AML-193 (cell line): ENCODE measurements at places on chromosomes 7 and 10.

- DNase-seq: no peak
These were observed 120.1 kb downstream of the NEURL1 start for GRCh38 chr10:103613616-103614015.

GRCh38 chr7:129271500-129272355 lies 46.9 kb downstream of the AHCYL2 start:
- DNase-seq: peak; percentile 82

DNA sequence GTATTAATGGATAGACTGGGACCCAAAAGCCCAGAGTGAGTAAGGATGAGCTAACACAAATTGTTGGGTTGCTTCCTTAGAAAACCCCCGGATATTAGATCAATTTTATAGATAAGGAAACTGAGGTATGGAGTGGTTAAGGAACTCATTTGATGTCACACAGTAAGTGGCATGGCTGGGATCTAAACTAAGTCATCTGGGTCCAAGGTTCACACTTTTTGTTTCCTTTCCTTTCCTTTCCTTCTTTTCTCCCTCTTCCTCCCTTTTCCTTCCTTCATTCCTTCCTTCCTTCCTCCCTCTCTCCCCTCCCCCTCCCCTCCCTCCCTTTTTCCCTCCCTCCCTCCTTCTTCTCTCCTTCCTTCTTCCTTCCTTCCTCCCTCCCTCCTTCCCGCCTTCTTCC lies 469.5 kb downstream of the TYW1 start:
- no peak for DNase-seq

GRCh38 chr7:137916564-137916963 lies 69.8 kb upstream of the DGKI start:
- DNase-seq: no peak

GRCh38 chr10:86375204-86375603 lies 8.6 kb upstream of the GRID1 start:
- no peak for DNase-seq

DNA sequence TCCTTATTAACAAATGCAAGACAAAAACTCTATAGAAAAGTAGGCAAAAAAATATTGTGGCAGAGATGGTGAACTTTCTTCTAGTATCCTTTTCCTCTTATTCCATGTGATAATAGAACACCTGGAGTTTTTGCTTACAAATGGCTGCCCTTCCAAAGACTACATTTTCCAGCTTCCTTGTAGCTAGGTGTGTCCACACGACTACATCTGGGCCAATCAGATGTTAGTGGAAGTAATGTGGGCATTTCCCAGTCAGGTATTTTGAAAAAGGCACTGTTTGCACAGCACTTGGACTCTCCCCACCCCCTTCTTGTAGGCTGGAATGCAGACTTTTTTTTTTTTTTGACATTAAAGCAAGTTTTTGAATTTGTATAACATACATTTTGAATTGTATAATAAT lies 105.5 kb upstream of the TBX20 start:
- DNase-seq: no peak

DNA sequence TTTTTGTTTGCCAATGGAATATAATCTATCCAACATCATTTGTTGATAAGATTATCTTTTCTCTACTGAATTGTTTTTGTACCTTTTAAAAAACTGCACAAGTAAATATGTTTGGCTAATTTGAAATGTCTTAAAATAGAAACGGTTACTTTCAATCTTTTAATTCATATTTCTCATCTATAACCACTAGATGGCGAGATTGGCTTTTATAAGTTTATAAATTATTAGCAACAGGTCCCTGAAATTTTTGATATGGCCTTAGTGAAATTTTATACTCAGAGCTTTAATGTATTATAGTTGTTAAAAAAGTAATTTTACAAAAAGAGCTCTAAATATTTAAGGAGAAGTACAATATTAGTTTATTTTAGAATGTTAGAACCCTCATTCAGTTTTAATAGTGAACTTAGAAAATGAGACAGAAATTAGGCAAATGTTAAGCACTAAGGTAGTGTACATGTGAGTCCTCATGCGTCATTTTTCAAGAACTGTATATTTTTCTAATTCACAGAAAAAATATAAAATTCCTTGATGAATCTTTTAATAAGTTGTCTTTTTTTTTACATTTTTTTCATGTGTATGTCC lies 592.5 kb downstream of the ARL4A start:
- DNase-seq: peak; percentile 46

- no peak for DNase-seq
These were observed 26.9 kb downstream of the HIP1 start for GRCh38 chr7:75711656-75712514.

DNA sequence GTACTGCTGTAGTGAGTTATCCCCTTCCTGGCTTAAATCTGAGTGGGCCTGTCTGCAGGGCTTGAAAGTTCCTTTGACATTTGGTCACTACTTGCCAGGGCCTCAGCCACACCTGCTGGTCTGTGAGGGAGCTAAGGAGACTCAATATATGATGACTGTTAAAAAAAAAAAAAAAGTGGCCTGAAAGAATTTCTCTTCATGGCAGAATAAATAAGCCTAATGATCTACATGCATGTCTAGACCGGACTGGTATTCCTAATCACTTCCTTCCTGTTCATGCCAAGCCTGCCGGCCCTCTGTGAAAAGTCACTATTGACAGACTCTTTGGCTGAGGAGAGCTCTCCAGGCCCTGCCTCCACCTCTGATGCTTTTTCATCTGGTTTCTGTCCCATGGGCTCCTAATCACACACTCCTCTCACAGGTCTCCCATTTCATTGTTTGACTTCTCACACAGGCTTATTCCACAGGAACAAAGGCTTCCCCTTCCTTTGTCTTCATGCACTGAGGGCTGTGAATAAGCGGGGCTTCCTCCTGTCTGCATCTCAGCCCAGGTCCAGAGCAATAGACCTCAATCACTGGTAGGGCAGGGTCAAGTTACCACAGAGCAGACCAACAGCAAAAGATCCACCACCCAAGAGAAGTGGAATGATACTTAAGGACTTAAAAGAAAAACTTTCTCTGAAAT lies 99.1 kb upstream of the SEC61G start:
- DNase-seq: no peak

- no peak for DNase-seq
These were observed 37.5 kb downstream of the PTN start for GRCh38 chr7:137305901-137306621.

- DNase-seq: no peak
These were observed 117.3 kb downstream of the VTI1A start for GRCh38 chr10:112564337-112564736.

DNA sequence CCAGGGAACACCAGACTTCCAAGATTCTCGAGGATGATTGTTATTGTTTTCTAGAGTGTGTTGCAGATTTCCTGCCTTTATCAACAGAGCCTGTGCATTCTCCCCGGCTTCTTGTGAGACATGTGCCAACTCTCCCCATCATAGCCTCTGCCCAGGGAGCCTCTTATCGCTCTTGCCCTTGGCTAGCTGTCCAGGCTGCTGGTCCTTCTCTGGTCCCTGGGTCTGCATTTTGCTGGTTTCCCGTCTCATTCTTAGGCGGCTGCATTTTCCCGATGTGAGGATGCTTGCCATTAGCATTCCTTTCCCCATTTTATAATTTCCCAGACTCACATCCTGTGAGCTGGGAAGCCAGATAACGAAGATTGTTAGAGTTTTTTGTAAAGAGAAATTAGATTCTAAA lies 15.2 kb downstream of the SLC13A4 start:
- no peak for DNase-seq

GRCh38 chr7:5626498-5626897 lies 155.0 kb downstream of the RNF216 start:
- no peak for DNase-seq

- DNase-seq: no peak
These were observed 13.7 kb upstream of the C10orf71 start for GRCh38 chr10:49285232-49285631.

DNA sequence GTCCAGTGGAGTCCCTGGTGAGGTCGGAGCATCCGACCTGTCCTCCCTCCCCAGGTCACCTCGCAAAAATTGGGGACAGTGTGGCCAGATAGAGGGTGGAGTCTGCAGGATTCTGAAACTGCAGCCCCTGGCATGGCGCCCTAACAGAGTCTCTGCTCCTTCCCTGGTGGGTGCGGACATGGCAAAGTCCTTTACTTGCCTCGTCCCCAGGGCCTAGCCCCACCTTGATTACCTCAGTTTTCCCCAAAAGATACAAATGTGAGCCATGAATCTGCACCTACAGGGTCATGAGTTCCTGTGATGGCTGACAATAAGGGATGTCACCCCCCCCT lies 47.7 kb downstream of the NPVF start:
- DNase-seq: no peak

GRCh38 chr10:2438248-2438939 lies 629.0 kb upstream of the PFKP start:
- no peak for DNase-seq

DNA sequence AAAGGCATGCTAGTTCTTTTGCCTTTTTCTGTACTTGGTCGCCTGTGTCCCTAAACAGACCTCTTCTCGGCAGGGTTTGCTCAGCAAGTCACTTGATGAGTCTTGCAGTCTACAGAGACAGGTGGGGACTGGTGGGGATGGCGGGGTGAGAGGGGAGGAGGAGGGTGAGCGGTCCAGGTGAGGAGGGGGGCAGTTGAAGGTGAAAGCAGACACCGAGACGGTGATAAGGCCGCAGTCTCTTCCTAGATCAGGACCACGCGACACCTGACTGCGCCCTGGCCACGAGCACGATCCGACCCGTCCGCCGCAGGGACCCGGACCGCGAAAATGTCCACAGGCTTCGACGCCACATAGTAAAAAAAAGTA lies 566 bp downstream of the ASNS start:
- DNase-seq: no peak

GRCh38 chr7:131769241-131769640 lies 212.8 kb upstream of the PODXL start:
- no peak for DNase-seq

DNA sequence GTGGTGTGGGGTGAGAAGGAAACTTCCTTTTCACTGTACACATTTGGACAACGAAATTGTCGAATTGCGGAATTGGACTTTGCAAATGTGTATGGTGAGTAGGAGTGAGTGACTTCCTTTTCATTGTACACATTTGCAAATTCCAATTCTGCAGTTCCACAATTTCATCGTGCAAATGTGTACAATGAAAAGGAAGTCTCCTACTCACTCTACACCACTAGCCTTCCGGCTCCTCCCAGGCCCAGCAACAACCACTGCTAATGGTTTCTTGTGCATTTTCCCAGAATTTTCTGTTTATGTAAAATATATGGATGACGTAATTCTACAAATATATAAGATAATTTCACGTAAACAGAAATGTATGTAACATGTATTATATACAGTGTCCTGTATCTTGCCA lies 118.5 kb downstream of the ARL4A start:
- peak; percentile 46 for DNase-seq

GRCh38 chr10:108413954-108414353 lies 1249.4 kb upstream of the SORCS1 start:
- DNase-seq: no peak

GRCh38 chr10:75352650-75353049 lies 48.9 kb downstream of the ZNF503 start:
- no peak for DNase-seq
